Lung (tissue), 17 donors: ENCODE measurements at places on chromosomes 3 and 15. TPM values are rescaled to one million over a fixed set of nuclear protein-coding genes. Genes with fewer than 3 reads are reported as not detected.

GRCh38 chr3:15011174-15011573 is 53.9 kb downstream of the MRPS25 start:
- H3K27me3 ChIP-seq = no peaks in the 10 kb centered on the region
- H3K4me3 ChIP-seq = no peak overlapping the region
- H3K27ac ChIP-seq = no peak overlapping the region
- H3K4me1 ChIP-seq = no peaks in the 10 kb centered on the region

DNA sequence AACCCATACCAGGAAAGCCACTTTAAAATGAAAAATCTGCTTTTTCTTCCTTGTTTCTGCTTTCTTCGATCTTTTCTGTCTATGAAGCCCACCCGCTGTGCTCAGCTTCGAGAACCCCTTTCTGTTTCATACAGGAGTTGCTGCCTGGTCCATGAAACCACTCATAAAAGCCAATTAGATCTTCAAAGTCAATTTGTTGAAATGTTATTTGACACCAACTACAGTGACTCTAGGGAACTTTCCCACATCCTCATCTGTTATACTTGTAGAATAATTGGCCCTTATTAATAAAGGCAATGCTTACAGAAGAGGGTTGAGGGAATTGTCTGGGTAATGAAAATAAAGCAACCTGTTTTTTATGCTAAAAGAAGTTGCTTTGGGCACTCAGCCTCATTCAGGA is 523.6 kb downstream of the OCA2 start:
- H3K4me1 ChIP-seq = peaks cover 9% of the 10 kb centered on the region
- H3K27ac ChIP-seq = no peak overlapping the region
- H3K36me3 ChIP-seq = no peaks in the 10 kb centered on the region
- H3K4me3 ChIP-seq = no peak overlapping the region
- H3K27me3 ChIP-seq = no peaks in the 10 kb centered on the region
- no peak for DNase-seq

DNA sequence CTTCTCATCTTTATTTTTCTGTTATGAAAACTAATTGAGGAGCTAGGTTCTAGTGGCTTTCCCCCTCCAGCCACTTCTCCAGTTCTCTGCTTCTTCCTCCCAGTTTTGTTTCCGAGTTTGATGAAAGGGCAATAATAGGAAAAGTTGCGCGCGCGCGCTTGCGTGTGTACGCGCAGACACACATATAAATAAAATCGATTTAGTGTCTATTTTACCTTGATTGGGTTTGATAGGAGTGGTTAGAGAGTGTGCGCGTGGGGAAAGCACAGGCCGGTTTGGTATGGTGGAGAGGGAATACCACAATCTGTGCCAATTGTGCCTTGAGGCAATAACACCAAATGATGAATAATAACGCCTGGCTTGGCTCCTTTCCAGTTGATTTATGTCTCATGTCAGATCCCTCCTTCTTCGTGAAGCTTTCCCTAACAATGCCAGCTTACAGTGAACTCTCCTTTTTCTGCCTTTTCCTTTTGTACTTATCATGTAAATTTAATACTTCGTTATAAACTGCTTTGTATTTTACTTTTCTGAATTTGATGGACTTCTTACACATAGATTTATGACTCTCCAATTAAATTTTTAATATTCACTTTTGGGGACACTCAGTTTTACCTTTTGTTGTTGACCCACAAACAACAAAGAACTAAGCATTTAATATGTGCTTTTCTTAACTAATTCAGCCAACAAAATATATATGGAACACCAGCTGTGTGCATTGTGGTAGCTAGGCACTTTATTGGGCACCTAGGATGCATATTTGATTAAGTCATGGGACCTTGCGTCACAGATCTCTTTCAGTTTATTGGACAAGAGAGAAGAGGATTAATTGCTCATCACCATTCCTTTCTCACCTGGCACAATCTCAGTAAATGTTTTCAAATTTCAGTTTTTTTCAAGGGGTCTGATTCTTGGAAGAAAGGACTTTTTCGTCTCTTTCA is 1.7 kb downstream of the TIPARP start:
- H3K36me3 ChIP-seq = peaks cover 9% of the 10 kb centered on the region
- peak overlapping the region; percentile 93 for H3K27ac ChIP-seq
- H3K27me3 ChIP-seq = no peaks in the 10 kb centered on the region
- peak; percentile 55 for DNase-seq
- peaks cover 5% of the 10 kb centered on the region for H3K4me1 ChIP-seq
- H3K4me3 ChIP-seq = peak overlapping the region; percentile 85

GRCh38 chr15:52068004-52068615 is 44.5 kb downstream of the BCL2L10 start:
- peaks cover 3% of the 10 kb centered on the region for H3K36me3 ChIP-seq
- no peaks in the 10 kb centered on the region for H3K27me3 ChIP-seq
- H3K27ac ChIP-seq = no peak overlapping the region
- no peak for DNase-seq

GRCh38 chr3:24129549-24129948 is 184.5 kb downstream of the NR1D2 start:
- no peak overlapping the region for H3K27ac ChIP-seq
- peaks cover 27% of the 10 kb centered on the region for H3K4me1 ChIP-seq
- no peak for DNase-seq
- H3K27me3 ChIP-seq = no peaks in the 10 kb centered on the region
- H3K4me3 ChIP-seq = no peak overlapping the region

DNA sequence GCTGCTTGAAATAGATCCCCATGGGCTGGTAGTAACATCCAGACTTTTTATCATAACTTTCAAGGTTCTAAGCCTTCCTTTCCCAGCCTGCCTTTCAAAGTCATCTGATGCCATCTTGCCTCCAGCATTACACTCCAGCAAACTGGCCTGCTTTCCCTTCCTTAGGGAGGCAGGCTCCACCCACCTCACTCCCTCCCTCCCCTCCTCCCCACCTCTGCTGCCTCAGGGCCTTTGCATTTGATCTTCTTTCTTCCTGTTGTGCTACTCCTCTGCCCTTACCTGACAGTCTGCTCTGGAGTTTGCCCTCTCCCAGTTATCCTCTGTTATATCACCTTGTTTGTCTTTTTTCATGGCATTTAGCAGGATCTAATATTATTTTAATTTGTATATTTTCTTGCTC is 319.5 kb downstream of the KCNH8 start:
- no peak overlapping the region for H3K4me3 ChIP-seq
- H3K4me1 ChIP-seq = no peaks in the 10 kb centered on the region
- no peaks in the 10 kb centered on the region for H3K27me3 ChIP-seq

- DNase-seq = peak; percentile 63
- no peaks in the 10 kb centered on the region for H3K36me3 ChIP-seq
- H3K27me3 ChIP-seq = no peaks in the 10 kb centered on the region
- no peak overlapping the region for H3K4me3 ChIP-seq
Measured at GRCh38 chr3:16456784-16457415, 56.6 kb downstream of the RFTN1 start.

DNA sequence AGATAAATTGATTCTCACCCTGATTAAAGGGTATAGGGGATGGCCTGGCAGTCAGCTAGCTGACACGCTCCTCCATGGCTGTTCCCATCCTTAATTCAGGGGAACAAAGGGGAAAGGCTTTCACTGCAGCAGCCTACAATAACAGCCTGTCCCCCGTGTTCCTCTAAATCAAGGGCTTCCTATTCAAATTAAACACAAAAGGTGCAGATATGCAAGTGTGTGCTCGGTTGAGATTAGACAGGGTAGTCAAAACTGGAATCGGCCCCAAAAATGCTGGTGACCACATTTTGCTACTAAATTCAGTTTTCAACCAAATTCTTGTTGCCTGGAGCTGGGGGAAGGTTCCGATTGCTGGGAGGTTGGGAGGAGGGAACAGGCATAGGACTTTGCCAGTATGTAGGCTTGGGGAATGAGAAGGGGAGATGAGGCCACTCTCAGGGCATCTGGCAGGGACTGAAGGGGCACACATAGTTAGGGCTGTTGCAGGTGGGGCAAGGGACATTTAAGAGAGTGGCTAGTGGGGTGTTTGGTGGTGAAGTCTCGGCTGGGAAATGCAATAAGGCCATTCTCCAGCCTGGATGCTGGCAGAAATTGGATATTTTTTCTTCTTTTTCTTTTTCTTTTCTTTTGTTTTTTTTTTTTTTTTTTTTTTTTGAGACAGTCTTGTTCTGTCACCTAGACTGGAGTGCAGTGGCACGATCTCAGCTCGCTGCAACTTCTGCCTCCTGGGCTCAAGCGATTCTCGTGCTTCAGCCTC is 32.9 kb upstream of the CTSH start:
- H3K36me3 ChIP-seq = no peaks in the 10 kb centered on the region
- no peak overlapping the region for H3K27ac ChIP-seq
- no peak overlapping the region for H3K4me3 ChIP-seq
- no peaks in the 10 kb centered on the region for H3K4me1 ChIP-seq

DNA sequence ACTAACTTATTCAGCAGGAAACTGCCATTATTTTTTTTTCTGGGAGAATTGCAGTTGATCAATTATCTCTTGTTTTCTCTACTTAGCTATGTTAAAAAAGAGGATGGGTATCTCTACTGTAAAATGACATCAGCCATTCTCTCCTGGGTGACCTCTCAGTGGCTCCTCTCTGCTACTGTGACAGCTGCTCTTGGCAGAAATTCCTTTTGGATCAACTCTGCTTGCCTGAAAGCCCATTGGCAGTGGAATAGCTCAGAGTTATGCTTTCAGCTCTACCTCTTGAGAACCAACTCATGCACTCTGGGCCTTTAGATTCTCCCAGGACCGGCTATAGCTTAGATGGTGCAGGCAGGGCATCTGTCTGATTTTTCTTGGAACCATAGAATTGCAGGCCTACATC is 99.9 kb upstream of the GAP43 start:
- no peak overlapping the region for H3K27ac ChIP-seq
- no peaks in the 10 kb centered on the region for H3K36me3 ChIP-seq
- DNase-seq = no peak
- no peak overlapping the region for H3K4me3 ChIP-seq

- H3K4me3 ChIP-seq = no peak overlapping the region
- no peaks in the 10 kb centered on the region for H3K27me3 ChIP-seq
- no peaks in the 10 kb centered on the region for H3K36me3 ChIP-seq
- H3K4me1 ChIP-seq = no peaks in the 10 kb centered on the region
- H3K27ac ChIP-seq = no peak overlapping the region
Measured at GRCh38 chr15:74327756-74328155, 39.7 kb downstream of the CYP11A1 start.

DNA sequence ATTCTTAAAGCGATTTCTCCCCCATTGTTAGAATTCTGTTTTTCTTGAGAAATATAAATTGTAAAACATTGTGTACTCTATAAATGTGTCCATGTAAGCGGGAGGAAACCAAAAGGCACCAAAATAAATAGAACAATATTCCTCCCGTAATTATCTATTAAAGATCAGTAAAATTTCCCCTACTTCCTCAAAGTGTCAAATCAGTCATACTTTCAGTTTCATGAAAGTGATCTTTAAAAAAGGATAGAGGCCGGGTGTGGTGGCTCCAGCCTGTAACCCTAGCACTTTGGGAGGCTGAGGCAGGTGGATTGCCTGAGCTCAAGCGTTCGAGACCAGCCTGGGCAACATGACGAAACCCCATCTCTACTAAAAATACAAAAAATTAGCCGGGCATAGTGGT is 278.9 kb downstream of the MECOM start:
- no peak overlapping the region for H3K4me3 ChIP-seq
- H3K27me3 ChIP-seq = no peaks in the 10 kb centered on the region
- H3K36me3 ChIP-seq = no peaks in the 10 kb centered on the region
- no peak overlapping the region for H3K27ac ChIP-seq

Gene ECE2
- not detected for polyA plus RNA-seq

Gene FEZF2
- not detected for polyA plus RNA-seq

DNA sequence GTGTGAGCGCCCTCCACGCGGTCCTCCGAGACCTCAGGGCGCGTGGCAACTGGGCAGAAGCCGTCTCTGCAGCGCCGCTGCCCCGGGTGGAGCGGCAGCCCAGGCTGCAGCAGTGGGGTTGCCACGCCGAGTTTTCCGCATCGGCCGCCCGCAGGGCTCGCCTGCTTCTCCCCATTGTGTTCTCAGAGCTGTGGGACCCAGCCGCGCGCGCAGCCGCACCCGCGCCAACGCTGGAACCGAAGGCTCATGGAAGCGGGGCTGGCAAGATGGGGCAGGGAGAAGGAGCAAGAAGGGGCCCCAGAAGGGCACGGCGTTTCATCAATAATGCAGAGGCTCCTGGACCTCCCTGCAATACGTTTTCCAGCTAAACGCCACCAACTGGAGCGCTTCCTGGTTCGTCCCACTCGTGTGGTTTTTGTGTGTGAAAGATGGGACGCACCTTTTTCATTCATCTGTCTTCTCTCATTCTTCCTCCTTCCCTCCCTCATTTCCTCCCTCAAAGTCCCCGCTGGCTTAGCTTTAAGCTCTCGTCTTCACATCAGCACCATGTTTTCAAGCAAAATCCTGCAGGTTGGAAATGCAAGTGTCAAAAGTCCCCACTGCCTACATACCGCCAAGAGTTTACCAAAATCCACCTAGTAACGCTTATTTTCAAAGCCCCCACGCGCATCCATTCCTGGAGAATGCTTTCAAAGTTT is 1.2 kb downstream of the ROBO1 start:
- no peaks in the 10 kb centered on the region for H3K4me1 ChIP-seq
- H3K4me3 ChIP-seq = no peak overlapping the region
- H3K27me3 ChIP-seq = peaks cover 49% of the 10 kb centered on the region
- H3K27ac ChIP-seq = no peak overlapping the region

GRCh38 chr15:63596676-63597037 is 530 bp upstream of the FBXL22 start:
- H3K27ac ChIP-seq = peak overlapping the region; percentile 26
- H3K4me3 ChIP-seq = no peak overlapping the region
- H3K27me3 ChIP-seq = no peaks in the 10 kb centered on the region
- peaks cover 2% of the 10 kb centered on the region for H3K36me3 ChIP-seq
- H3K4me1 ChIP-seq = peaks cover 20% of the 10 kb centered on the region

DNA sequence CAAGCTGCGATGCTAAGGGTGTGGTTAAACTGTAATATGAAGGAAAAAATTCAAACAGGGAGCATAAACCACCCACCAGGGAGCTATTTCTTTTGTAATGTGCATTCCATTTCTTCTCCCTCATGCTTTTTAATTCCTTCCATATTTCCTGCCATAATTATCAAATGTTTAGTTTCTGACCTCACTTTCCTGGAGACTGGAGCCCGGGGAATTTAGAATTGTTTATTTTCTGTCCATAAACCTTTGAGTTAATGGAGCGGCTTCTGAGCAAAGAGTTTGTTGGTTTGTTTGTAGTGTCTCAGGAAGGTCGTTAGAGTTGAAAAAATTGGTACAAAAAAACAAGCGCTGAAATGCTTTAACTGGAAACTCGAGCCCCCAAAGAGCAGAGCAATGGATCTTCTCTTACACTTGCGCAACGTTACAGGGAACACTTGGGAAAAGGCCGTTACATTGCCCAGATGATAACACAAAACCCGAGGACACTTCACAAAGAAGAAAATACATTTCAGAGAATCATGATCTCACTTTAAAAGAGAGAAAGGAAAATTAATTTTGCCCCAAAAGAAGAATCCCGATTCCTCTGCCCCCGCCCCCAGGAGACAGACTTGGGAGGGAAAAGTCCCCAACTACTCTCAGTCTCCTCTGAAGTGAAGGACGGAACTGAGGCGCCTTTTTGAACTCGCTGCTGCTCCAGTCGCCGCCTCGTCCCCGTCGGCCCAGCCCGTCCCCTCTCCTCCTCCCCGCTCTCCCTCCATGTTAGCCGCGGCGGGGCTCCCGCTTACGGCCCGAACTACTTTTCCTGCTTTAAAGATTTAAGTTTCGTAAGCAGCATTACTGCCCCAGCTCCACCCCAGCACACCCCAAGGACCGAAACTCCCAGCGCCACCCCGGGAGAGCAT is 842 bp downstream of the FSTL1 start:
- H3K4me3 ChIP-seq = peak overlapping the region; percentile 89
- peak overlapping the region; percentile 95 for H3K27ac ChIP-seq
- peak; percentile 81 for DNase-seq
- H3K27me3 ChIP-seq = no peaks in the 10 kb centered on the region
- peaks cover 3% of the 10 kb centered on the region for H3K36me3 ChIP-seq
